Fibroblast of skin of right biceps (primary cell): ENCODE measurements at places on chromosomes 12 and 14.

DNA sequence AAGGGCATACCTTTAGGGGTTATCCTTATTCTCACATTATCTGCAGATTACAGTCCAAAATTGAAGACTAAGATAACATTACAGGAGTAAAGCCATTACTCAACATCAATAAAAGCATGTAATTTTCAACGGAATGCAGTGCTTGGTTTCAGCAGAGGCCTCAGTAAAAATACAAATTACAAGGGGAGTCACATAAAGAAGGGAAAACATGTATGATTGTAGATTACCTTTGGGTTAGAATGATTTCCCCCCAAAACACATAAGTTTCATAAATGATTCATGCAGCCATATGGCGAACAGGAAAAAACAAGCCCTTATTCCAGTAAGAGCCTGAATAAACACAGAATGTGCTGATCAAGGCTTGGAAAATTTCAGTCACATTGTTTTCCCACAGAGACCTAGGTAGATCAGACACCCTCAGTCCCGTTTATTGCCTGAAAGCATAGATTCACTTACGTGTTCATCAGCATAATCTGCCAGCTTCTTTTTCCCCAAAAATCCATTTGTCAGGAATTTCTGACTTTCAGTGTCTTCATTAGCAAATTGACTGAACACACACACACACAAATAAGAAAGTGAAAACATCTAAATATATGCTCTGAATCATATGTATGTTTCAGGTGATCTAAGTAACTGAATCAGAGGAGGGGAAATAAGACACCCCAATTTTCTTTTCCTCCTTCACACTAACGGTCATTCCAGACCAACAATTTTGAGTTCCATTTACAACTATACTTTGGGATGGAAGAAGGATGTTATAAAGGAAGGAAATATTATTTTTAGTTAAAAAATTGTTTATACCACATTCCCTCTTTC lies 37.5 kb downstream of the SLC38A4 start:
- peak; percentile 53 for DNase-seq

- DNase-seq = peak; percentile 62
These were observed 108.1 kb downstream of the DENND5B start for GRCh38 chr12:31482816-31483215.

GRCh38 chr12:21906919-21907493 lies 34.2 kb downstream of the ABCC9 start:
- DNase-seq = peak; percentile 77

- DNase-seq = peak; percentile 48
These were observed 54.9 kb upstream of the NUDT4 start for GRCh38 chr12:93322784-93323183.

DNA sequence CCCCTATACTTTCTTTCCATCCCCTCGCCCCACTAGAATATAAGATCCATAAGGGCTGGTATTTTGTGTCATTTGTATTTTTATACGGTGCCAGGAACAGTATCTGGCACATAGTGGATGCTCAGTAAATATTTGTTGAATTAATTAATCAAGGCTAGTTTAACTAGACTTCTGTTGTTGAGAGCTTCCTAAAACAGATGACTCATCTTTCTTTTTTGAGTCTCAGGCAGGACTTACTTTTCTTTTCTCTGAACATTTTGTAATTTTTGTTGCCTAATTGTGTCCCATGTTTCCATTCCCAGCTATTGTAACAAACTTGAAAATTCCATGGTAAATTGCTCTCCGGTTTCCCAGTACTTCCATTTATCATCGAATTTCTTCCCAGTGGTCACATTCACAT lies 16.7 kb downstream of the STK38L start:
- peak; percentile 31 for DNase-seq

DNA sequence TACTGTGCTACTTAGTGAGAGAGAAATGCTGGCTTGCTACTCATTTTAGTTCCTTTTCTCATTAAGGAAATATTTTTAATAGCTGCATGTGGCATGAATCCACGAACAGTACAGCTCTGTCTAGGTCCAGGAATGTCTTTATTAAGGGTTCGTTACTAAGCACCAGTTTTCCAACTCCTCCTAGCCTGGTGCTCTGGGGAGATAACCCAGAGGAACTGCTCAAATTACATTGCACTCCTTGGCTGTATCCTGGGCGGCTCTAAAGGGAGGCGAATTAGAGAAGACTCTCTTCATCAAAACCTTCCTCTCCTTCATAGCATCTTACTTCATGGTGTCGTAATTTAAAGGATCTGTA lies 101.3 kb downstream of the PPM1A start:
- peak; percentile 11 for DNase-seq
